Left lobe of liver (tissue), 2 donors: ENCODE measurements at places on chromosomes 3 and 15.
A peak's percentile ranks its signal among the peaks of the same experiment; 100 is the strongest.

DNA sequence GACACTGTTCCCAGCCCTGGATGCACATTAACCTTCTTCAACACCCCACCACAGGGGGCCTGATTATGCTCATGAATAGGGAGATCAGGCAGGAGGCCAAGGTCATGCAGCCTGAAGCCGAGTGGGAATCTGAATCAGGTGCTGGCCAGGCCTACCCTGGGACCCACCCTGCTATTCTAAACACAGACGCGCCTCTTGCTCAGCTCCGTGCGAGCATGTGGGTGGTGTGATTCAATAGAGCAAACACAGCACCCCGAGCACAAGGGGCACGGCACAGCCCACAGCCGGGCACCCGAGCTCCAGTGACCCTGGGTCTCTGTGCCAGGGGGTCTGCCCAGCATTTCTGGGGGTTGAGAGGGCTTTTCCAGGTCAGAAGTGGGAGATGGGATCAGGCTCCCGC lies 24.6 kb upstream of the GRIP2 start:
- no peak for DNase-seq

- no peak for DNase-seq
Measured at GRCh38 chr3:105950881-105951600, 82.2 kb upstream of the CBLB start.

- DNase-seq: no peak
Measured at GRCh38 chr15:86942285-86942684, 862.6 kb downstream of the AGBL1 start.

- peak; percentile 66 for DNase-seq
Measured at GRCh38 chr15:39581793-39582285, 960 bp downstream of the THBS1 start.

DNA sequence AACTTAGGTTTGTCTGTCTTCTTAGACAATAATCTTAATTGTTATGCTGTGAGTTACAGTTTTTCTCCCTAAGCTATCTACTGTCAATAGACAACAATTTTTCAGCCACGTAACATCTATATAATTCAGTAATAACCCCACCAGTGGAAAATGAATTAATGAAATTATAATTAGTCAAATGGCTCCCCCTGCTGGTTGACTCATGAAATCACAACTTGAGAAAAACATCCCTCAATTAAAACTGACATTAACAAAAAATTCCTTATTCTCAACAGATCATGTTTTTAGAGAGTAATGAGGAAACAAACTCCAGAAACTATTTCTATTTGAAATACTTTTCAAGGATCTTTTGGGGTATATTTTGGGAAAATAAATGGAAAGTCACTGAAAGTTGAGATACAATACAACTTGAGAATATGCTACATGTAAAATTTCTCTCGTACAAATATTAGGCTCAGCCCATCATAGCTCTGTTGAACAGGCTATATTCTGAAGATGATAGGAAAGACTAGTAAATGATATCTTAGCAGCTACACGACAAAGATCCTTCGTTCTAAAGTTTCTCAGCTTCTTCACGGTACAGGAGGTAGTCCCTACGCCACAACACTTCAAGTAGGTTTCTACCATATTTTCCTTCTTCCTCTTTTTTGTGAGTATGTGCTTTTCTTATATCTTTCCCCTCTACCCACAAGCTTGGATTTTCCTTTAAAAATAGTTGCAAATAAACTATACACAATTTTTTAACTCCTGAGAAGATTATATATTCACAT lies 20.7 kb downstream of the PPP1R2 start:
- DNase-seq: no peak

DNA sequence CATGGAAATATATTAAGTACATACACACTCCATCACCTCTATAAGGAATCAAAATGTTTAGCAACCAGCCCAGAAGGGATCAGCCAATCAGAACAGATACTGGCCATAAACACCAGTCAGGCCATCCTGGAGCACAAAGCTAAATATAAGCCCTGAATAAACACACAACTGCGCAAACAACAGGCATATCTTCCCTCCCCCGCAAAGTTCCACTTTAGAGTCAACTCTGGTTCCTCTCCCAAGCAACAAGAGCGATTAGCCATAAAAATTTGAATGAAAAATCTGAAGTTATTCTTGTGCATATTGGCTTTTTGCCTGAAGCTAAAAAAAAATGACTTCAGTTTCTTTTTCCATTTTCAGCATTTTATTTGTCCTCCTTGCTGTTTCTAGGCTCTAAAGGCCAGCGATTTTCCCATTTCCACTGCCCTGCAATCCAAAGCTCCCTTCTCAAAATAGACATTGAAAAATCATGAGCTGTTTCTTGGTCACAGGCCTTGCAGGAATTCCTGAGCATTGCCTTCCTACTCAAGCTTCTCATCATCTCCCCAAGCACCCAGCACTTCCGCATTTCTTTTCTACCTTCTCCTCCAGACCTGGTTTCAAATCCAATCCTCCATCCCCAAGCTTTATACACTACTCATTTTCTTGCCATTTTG lies 247.9 kb downstream of the ZMAT3 start:
- no peak for DNase-seq

- no peak for DNase-seq
Measured at GRCh38 chr3:3560591-3561311, 238.5 kb upstream of the LRRN1 start.

DNA sequence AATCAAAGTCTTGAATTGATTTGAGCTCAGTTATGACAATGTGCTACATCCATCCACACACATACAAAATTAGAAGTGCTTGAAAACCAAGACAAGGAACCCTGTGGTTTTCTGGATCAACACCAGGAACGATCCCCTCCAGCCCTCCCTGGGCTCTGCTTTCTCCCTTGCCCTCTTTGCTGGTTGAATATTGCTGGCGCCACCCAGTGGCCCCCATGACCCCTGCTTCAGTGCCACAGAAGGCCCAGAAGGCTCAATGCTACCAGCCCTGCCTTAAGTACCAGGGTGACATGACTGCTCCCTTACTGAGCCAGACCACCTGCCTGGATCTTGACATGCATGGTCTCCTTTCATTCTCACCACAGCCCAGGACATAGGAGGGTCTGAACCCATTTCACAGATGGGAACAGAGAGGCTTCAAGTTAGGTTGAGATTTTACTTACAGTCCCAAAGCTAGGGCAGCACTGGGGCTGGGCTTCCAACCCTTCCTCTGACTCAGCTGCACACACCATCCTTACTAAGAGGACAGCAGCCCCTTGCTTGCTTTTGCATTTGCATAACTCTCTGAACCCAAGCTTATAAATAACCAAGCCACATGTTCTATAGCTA lies 15.0 kb downstream of the IL12A start:
- peak; percentile 49 for DNase-seq

DNA sequence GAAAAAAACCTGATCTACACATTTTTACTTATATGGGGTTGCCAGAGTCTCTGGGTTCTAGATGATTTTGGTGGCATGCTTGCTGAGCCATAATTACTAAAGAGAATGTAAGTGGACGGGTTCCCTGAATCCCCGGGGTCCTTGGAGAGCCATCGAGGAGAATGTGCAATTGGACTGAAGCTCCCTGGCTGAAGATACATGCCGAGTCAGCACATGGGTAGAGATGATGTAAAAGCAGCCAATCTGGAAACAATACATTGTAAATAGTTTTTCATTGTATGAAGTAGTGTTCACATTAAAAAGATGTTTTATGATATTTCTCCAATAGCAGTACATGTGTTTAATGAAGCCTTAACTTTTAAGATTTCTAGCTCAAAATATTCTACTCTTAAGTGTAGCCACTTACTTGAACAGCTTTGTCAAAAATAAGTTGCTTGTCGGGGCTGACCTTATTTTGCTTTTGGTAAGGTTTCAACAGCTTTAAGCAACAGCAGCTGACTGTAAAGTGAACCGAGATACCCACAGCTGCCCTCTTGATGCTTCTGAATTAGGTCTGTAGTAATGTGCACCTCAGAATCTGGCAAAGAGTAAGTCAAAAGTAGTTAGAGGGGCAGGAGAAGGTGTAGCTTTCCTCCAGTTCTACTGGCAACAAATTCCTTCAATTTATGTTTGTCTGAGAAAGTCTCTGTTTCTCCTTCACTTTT lies 205.7 kb downstream of the PLCL2 start:
- DNase-seq: no peak

DNA sequence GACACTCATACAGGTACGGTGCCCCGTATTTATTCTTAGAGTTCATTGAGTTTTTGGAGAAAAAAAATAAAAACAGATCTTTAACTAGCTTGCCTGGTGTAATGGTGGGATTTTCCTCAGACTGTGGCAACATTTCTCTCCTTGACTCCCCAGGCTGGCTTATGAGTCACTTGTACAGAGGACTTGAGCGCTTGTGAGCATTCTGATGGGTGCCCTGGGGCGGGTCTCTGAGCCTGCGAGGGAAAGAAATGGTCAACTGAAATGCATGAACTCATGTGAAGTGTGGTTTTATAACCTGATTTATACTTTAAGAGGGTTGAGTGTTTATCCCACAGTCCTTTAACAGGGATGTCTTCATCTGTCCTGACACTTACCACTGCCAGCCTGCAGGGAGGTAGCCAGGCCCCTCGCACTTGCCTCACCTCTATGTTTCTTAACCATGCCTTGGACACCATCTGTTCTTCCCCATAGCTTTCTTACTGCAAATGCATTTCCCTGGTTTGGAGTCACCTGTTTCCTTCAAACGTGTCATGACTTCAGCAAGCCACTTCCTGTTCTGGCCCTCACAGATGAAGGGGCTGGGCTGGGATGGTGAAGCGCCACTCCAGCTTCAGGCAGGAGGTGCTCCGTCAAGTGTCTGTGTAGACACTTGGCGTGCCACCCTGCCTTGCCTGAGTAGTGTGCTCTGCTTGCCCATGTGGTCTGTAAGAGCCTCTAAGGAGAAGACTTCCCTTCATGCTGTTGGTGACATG lies 118.7 kb downstream of the PDE8A start:
- no peak for DNase-seq

DNA sequence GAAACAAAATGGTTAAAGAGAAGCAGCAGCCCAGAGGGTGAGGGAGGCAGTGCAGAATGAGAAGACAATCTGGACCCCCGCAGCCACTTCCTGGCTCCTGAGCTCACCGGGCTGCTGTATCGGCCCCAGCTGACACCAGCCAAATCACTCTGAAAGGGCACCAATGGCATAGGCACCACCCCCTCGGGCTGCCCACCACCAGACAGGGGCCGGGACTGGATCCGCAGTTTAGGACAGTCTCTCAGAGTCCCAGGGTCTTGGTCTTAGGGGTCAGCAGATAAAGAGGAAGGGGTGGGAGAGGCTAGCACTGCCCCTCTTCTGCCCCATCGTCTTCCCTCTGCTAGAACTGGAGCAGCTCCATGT lies 17.9 kb upstream of the EHD4 start:
- no peak for DNase-seq

GRCh38 chr15:52011711-52012144 lies 7.3 kb upstream of the MAPK6 start:
- no peak for DNase-seq

DNA sequence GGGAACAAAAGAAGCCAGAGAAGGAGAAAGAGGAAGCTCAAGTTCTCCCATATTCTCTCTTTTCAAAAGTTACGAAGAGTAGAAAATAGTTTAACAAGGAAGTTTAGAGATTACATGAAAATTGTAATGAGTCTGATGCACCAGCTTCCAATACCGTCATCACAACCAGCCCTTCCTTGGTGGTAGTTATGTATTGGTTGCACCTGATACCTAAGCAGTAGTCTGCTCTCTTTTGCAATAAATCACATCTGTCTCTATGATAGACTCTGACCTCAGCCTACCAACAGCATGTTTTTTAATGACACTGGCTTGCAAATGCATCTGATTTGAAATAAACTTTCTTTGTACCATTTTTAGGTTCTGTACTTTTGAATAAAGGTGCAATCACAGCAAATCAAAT lies 575.8 kb downstream of the FHIT start:
- DNase-seq: no peak

DNA sequence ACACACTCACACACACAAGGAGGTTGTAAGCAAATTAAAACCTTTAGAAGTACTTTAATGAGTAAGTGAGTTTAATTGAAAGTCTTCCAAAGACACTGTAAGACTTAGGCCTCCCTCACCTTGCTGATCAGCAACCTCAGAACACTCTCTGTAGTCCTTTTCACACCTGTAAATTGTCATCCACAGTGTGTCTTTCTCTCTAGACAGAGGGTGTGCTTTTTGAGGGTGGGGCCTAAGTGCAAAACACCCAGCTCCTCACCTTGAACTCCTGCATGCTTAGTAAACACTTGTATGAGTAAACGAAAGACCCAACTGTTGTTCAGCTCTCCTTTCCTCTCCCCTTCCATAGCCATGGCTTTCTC lies 183.2 kb upstream of the IL12A start:
- DNase-seq: no peak

- DNase-seq: no peak
Measured at GRCh38 chr3:13021141-13022114, 51.8 kb downstream of the IQSEC1 start.

- no peak for DNase-seq
Measured at GRCh38 chr3:123072152-123072551, 5.3 kb downstream of the PDIA5 start.

DNA sequence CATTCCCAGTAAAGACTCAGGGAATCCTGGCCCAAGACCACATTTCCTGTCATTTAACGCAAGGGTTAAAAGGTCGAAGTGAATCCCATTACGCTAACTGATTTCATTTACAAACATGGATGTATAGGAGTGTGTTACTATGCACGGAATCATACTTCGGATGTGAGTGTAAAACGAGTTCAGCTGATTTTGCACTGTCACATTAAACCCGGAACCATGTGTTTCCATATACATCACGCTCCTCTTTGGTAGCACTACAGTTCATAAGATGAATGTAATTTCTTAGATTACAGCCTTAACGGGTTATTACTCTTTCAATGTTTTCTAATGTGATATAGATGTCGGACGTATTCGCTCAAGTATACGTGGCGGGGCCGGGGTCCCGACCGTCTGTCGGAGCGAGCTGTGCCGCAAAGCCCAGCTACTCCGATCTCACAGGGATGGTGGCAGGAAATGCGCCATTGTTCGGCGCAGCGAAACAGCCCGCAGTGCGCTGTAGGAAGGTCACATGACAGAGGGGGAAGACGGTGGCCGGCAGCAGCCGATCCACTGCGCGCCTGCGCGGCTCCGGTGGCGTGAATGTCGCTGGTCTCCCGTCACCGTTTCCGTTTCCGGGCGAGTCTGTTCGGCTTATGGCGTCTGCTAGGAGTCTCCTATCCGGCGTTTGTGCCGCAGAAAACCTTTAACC lies 97.3 kb downstream of the NPAP1 start:
- peak; percentile 67 for DNase-seq

- no peak for DNase-seq
Measured at GRCh38 chr3:31412832-31413231, 119.9 kb upstream of the STT3B start.

- no peak for DNase-seq
Measured at GRCh38 chr15:92638291-92638708, 17.3 kb downstream of the FAM174B start.
